ENCODE measurements at places on chromosomes 6 and 20.

DNA sequence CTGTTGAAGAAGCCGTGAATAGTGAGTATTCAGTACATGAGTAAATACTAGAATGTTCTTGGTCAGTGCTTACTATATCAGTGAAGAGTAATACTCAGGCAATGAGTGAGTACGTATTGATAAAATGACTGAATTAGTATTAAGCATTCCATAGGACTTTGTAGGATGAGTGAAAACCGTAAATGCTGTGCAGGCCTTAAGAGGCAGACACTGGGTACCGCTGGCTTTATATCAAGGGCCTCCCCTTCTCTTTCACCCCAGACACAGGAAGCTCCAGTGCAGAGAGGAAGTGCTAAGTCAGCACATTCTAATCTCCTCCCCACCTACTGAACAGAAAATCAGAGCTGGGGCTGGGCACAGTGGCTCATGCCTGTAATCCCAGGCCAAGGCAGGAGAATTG is 24.2 kb downstream of the POFUT1 start:
- no peak for DNase-seq

DNA sequence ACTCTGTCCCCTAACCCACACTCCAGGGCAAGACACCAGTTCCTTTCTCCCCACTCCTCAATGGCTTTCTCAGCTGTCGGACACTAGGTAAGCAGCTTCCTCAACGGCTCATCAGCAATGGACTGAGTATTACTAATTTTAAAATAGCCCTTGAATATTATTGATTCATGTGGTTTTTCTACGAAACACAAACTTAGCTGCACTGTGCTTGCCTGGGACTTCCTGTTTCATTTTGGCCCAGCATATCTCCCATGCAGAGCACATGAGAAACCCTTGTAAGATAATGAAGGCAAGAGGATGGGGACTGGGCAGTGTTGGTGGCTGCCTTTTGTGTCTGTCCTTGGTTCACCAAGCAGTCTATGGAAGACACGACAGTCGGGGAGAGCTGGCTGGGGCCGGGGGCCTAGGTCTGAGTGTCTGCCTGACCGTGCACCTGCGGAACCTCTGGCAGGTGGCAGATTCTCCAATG is 48.9 kb downstream of the RNASET2 start:
- no peak for DNase-seq

DNA sequence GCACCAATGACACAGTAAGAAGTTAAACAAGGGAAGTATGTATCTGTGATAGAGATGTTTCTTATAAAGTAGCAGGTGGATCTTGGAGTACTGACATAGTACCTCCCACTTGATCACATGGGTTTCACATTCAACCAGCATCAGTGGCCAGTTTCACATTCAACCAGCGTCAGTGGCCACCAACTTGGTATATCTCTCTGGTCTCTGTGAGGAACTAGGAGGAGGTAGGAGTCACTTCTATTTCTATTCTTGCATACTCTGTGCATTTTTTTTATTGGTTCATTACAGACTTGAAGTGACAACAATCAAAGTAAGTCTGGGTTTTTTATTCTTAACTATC is 200.3 kb upstream of the SIM1 start:
- no peak for DNase-seq

- peak; percentile 21 for DNase-seq
Observed at GRCh38 chr20:9550871-9551270, 36.5 kb downstream of the LAMP5 start.

DNA sequence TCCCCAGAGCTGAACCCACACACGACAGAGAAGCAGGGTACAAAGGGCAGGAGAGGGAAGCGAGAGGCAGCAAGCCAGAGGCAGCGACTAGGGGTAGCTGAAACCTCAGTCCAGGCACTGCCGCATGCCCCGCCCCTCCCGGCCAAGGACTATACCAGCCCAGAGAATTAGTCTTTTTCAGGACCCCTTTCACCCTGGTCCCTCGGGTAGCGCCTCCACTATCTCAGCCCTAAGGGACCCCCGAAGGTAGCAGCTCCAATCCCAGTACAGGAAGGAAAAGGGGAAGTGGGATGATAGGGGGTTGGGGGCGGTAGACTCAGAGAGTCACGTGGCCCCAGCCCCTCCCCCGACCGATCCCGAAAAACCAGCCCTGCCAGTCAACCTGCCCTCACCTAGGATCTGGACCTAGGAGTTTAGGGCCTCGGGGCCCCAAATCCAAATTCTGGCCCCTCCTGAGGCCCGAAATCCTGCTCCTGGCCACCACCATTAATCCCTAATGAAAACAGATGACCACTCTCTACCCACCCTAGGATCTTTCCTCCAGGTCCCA is 1.3 kb downstream of the RGL2 start:
- no peak for DNase-seq

DNA sequence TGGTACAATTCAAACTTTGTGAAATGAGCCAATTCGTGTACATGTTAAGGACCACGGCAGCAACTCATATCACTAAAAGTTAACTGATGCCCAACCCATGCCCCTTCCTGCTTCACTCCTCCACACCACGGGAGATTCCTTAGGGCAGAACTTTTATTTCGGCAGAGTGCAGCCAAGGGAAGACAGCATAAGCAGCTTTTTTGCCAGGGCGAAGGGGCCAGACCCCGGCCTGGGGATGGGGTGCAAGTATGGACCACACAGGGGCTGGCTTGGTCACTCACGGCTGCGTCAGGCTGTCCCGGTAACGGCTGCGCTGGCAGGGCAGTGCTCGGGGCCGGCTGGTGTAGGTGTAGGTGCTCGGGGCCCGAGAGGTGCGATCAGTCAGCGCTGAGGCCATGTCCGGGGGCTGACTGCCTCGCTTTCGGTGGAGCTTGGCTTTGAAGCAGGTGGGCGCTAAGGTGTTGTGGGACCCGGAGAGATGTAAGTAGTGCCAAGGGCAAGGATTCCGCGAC is 792 bp downstream of the RSPH3 start:
- DNase-seq, result no peak

DNA sequence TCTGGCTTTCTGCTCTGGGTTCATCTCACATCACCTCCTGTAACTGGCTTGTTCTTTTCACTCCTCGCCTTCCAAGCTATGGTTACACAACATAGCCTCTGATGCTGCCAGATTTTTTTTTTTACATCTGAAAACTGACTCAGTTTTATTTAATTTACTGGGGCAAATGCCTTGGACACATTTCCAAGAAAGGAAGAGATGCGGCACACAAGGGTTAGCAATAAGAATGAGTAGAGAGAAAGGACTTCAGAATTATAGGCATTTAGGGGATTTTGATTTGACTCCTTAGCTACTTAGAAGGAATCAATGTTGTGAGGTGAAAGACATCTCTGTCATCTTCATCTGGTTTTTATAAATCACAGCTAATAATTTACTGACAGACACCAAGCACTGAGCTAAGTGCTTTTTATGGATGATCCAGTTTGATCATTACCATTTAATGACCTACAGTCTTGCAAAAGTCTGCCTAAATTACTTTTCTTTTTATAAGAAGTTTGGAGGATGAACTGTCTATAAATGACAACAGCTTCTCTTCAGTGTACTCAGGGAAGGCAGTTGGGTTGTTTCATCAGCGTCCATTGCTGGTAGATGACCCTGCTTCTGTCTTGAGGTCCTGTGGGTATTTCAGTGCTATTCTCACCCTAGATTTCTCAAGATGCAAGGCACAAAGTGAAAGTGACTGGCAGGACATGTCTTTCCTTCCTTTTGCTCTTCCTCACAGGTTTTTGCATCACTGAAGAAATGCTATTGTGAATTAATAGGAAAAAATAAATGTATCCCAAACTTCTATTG is 31.1 kb downstream of the LAMA4 start:
- DNase-seq, result no peak

DNA sequence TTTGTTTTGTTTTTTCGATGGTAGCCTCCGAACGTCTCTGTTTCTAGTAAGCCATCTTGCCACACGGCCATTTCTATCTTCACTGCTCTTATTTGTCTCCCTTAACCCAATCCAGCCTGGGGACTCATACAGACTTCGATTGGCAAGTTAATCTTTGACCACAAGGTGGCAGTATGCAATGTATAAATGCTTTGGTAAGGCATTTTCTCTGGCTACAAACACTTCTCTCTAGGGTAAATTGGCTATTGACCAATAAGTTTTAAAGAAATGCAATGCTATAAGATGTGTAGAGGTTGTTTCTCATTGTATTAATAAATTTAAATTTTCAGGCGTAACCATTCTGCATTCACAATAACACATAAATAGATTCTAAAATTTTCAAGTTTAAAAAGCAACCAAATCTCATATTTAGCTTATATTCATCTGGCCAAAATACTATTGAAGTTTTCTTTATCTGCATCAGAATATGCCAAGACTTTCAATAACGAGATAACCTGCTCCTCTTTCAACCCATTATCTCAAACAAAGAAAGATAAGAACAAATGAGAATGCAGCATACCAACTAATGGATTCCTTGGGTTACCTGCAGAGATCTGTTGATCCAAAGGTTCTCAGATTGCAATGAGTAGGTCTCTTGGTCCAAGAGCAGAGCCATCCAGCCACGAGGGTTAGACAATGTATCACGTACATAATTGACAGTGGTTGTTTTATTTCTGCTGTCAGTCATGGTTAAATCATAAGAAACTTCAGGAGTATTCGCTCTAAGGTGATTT is 231.9 kb downstream of the PKHD1 start:
- DNase-seq, result peak; percentile 79

- no peak for DNase-seq
Observed at GRCh38 chr20:32301719-32302506, 24.5 kb downstream of the KIF3B start.

DNA sequence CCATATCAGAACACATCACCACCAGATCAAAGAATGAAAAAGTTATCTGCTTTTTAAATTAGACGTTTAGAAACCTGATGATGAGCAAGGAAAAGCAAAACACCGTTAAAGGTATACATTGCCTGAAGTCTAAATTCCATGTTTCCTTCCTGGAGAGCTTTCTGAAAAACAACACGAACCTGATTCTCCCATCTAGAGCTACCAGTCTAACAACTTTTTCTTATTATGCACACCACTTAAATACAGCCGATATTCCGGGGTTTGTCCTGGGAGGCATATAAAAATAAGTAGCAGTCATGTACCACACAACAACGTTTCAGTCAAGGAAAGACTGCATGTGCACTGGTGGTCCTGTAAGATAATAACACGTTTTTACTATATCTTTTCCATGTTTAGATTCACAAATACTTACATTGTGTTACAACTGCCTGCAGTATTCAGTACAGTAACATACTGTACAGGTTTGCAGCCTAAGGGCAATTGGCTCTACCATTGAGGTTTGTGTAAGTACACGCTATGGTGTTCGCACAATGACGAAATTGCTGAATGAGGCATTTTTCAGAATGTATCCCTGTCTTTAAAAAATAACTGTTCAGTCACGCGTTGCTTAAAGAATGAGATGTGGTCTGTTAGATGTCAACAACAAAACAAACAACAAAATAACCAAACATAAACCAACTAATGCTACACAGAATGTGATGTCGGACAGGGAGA is 19.1 kb upstream of the LYRM2 start:
- DNase-seq, result no peak

DNA sequence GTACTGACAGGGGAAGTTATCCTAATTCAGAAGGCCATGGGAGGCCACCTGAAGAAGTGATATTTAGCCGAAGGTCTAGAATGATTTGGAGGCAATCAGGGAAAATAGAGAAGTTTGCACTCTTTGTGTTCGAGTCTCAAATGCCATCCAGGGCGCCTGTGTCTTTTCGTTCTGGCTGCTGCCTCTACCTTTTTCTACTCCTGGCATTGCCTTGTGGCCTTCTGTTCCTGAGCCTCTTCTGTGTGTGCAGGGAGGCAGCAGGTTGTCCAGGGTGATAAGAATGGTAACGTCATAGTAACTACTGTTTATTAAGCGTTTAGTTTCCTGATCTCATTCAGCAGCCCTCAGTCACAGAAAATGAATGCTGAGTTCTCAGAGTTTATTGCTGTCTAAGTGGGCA is 252.1 kb downstream of the FARS2 start:
- no peak for DNase-seq

GRCh38 chr6:21325201-21325856 is 268.2 kb upstream of the SOX4 start:
- DNase-seq, result no peak

GRCh38 chr20:21562656-21563055 is 48.8 kb upstream of the NKX2-2 start:
- DNase-seq, result peak; percentile 34

DNA sequence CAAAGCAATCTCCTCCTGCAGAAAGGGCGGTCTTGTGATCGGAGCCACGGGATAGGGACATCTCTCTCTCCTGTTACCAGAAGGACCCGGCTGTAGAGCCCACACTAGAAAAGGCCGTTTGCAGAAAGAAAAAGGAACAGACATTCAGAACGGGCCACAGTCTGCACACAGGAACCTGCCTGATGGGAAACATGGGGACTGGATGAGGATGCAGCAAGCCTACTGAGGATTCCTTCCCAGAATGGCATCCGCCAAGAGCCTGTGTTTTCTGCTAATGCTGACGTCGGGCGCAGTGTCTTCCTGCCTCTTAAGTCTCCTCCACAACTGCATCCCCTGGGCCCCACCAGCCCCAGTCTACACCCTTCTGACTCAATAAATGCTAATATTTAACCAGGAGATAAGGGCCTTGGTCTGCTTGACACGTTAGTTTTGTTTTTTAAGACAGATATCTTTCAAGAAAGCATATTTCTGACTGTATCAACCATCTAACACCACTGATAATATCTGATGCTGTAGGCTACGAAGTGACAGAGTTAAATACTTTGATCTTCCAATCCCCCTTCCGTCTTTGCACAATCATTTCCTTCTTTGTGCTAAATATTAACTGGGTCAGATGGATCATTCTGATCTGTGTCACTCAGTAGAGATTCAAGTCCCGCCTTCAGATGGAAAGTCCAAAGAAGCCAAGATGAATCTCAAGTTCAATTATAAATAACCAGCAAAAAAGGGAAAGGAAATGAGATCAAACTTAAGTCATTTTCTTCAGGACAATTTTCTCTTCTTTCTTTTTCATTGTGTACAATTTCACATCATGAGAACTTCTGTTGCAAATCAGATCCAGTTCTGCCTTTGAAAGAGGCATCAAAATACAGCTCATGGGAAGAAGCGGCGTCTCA is 20.7 kb downstream of the FAM50B start:
- no peak for DNase-seq

DNA sequence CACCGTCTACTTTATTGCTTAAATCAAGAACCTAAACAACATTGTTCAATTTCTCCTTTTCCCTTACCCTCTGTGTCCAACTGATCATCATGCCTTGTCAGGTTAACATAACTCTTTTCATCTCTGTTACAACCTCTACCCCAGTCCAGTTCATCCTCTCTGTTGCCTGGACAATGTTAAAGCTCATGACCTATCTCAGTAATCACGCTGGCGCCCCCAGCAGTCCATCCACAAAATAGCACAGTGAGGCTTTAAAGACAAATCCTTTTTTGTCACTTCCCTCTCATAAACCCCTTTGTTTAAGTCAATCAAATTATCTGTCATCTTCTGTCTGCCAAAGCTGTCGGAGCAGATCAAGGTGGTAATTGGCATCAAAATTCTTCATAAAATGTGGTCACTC is 140.1 kb downstream of the QKI start:
- no peak for DNase-seq

GRCh38 chr6:74128536-74128935 is 432.5 kb downstream of the CD109 start:
- no peak for DNase-seq

GRCh38 chr6:56796196-56796532 is 153.5 kb upstream of the DST start:
- DNase-seq, result no peak

GRCh38 chr6:72579865-72580264 is 42.0 kb upstream of the KCNQ5 start:
- no peak for DNase-seq

Data from spinal cord (tissue), 10 donors.